AG04450 (cell line): ENCODE measurements at places on chromosomes 12 and 14.

- no peak for DNase-seq
Observed at GRCh38 chr12:51171884-51172514, 936 bp downstream of the TFCP2 start.

DNA sequence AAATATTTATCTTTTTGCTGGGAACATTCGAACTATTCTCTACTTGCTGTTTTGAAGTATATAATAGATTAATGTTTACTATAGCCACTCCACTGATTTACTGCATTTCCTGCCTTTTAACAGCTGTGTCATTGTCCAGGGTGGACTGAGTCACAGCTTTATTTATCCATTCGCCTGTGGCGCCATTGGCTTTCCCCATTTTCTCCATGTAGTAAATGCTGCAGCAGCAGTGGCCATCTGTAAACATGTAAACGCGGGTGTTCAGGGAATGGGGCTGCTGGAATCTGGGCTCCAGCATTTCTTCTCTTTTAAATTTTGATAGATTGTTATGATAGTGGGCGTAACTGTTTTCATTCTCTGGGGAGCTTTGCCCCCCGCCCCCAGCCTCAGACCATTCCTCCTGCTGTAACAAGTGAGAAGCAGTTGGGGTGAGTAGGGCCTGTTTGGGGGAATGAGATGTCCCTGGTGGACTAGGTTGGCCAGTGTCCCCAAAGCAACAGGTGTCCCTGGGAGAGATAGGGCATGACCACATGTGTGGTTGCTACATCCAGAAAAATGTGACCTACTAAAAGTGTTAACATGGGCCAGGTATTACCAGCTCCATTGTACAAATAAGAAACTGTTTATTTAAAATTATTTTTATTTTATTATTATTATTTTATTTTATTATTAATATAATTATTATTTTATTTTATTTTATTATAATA lies 32.9 kb downstream of the RIN3 start:
- peak; percentile 42 for DNase-seq

GRCh38 chr14:96176811-96177211 lies 27.8 kb upstream of the BDKRB2 start:
- DNase-seq, result peak; percentile 89

- no peak for DNase-seq
Observed at GRCh38 chr14:100312877-100313400, 6.7 kb upstream of the SLC25A29 start.

GRCh38 chr12:1531654-1532374 lies 62.6 kb downstream of the FBXL14 start:
- DNase-seq, result no peak
